ENCODE measurements at places on chromosomes 2 and 18.

- DNase-seq: no peak
These were observed 127.5 kb upstream of the CYP1B1 start for GRCh38 chr2:38203446-38203810.

- no peak for DNase-seq
These were observed 152.8 kb downstream of the TMEM18 start for GRCh38 chr2:524442-524841.

- DNase-seq: peak; percentile 40
These were observed 126.6 kb upstream of the PPP1CB start for GRCh38 chr2:28624793-28625701.

GRCh38 chr2:240934701-240935102 is 28.6 kb downstream of the CROCC2 start:
- DNase-seq: no peak

- DNase-seq: no peak
These were observed 53.2 kb upstream of the CCDC85A start for GRCh38 chr2:56130463-56131070.

GRCh38 chr2:114049826-114050225 is 159.9 kb downstream of the ACTR3 start:
- no peak for DNase-seq

- DNase-seq: no peak
These were observed 1.8 kb upstream of the DRC1 start for GRCh38 chr2:26399771-26400376.

- DNase-seq: no peak
These were observed 27.7 kb downstream of the TMEM182 start for GRCh38 chr2:102789349-102790090.

DNA sequence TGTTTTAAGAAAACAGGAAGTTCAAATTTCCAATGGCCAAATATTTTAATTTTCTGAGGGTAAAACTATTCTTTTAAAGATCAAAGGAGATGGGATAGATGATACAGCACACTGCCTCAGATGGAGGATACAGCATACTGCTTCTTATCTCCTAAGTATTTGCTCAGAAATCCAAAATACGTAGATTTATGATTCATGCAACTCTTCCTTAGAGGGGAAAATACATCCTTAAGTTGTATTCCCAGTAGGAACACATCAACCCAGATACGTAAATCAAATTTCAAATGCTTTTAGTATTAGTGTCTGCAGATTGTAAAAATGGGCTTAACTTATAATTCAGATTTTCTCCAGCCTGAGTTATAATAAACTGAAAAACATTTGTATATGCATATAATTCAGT is 235.2 kb downstream of the ZNF385B start:
- DNase-seq: no peak

DNA sequence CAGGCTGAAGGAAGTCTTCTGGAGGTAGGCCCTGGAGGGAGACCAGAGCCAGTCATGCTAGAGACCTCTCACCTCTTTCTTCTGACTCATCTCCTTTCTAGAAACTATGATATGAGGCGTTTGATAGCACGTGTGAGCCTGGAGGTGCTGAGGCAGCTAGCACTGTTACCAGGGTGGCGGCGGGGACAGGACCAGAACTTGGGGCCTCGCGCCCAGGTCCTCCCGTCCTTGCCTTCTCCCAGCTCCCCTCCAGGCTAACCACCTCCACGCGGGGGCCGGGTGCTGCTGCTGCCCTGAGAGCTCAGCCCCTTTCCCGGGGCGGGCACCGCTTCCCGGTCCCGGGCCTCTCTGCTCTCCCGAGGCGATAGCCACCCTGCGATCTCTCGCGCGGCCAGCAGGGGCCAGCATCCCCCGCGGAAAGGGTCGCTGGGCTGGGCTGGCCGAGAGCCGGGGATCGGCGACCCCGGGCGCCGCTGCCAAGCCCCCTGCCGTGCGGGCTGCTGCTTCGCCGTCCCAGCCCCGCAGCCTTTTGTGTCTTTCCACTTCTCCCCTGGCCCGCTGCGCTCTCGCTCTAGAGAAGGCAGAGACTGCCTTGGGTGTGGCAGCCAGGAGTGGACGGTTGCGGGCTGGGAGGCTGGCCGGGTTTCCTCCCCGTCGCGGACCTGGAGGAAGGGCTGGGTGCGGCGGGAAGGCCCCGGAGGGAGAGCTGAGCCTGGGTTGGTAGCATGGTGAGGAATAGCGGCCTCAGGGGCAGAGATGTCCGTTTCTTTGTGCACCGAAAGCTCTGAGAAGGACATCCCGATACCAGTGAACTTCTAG is 49.1 kb downstream of the TMEM17 start:
- DNase-seq: peak; percentile 75

DNA sequence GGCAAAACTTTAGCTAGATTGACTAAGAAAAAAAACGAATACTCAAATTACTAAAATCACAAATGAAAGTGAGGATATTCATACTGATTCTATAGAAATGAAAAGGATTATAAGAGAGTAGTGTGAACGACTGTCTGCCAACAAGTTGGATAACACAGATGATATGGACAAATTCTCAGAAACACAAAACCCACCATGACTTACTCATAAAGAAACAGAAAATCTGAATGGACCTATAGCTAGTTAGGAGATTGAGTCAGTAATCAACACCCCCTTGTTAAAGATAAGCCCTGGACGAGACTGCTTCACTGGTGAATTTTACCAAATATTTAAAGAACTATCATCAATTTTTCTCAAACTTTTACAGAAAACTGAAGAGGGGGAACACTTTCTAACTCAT is 108.8 kb upstream of the TMEM200C start:
- DNase-seq: no peak

- no peak for DNase-seq
These were observed 19.1 kb downstream of the ZNF24 start for GRCh38 chr18:35324926-35325655.

- DNase-seq: no peak
These were observed 226.9 kb downstream of the TMEM163 start for GRCh38 chr2:134491771-134492441.

- DNase-seq: no peak
These were observed 245.4 kb downstream of the PTPRM start for GRCh38 chr18:7812431-7813063.

DNA sequence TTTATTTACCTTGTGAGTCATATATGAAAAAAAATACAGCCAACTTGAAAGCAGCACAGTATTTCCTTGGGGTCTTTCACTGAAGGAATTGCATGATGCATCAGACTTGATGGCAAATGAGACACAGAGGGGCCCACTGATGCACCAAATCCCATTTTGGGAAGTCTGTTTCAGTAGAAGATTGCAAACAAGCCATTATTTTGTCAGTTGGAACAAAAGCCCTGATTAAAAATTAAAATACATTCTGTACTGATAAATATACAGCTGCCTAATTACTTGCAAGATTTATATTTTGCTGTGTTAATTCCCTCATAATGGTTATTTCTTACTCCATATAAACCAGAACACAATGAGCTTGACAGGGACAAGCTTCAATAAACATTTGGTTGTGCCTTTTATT is 370.4 kb downstream of the SUCLG1 start:
- DNase-seq: no peak
